Midbrain (tissue), 1 donor: ENCODE measurements at places on chromosomes 7 and 10.

DNA sequence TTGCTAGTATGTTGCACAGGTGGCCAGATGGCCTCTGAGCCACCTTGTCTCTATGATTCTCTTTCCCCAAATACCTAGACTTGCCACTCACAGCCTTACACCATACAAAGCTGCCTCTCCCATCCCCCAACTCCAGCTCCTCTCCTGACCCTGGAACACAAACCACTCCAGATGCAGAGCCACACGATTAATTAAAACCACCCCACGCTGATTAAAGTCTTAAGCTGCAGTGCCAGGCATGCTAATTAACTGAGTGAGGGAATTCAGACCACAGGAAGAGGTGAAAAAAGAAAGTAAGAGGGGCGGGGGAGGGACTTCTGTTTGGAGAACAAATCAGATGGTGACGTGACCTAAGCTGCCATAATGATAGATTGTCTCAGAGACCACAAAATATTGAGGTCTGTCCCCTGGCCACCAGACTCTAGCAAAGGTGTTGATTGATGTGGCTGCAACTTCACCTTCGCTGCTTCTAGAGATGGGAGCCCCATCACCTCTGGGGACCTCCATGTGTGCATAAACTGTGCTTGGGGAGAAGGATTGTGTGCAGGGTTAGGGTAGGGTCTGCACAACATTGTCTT lies 331.3 kb downstream of the PLXNA4 start:
- no peak for DNase-seq

DNA sequence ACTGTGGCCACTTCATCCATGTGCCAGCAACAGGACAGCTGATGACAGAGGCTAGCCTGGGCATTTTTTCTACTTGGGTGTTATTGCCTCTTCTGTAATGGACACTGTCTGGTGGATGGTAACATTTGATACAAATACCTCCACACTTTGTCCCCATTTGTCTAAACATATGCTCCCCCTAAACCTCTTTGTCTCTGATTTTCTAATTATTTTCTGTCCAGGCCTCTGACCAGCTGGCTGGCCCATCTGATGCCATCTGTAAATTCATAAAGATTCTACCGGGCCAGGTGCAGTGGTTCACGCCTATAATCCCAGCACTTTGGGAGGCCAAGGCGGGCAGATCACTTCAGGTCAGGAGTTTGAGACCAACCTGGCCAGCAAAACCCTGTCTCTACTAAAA lies 84.7 kb upstream of the IFRD1 start:
- no peak for DNase-seq

- DNase-seq, result no peak
These were observed 366.6 kb upstream of the PFKP start for GRCh38 chr10:2700626-2701305.

DNA sequence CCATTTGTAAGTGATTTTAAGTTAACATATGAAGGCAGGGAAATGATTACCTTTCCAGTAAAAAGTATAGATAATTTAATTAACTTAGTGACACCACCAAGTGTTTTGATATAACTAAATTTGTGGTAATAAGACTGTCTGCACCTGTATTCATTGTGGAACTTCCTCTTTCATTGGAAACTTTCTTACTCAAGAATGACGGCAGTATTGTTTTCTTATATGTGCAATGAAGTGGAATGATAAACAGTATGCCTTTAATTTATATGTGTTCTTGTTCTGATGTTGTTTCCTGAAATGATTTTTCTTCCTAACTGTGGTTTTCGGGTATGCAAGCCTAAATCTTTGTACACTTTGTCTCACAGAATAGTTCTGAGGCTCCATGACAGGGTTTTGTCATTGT lies 46.4 kb downstream of the CASD1 start:
- no peak for DNase-seq
